ENCODE measurements at places on chromosomes 6 and 20.

GRCh38 chr6:21935561-21936028 is 342.0 kb downstream of the SOX4 start:
- DNase-seq, result no peak

GRCh38 chr6:110703010-110703905 is 112.0 kb downstream of the CDK19 start:
- no peak for DNase-seq

- no peak for DNase-seq
These were observed 720.6 kb downstream of the RFPL4B start for GRCh38 chr6:113067612-113068275.

DNA sequence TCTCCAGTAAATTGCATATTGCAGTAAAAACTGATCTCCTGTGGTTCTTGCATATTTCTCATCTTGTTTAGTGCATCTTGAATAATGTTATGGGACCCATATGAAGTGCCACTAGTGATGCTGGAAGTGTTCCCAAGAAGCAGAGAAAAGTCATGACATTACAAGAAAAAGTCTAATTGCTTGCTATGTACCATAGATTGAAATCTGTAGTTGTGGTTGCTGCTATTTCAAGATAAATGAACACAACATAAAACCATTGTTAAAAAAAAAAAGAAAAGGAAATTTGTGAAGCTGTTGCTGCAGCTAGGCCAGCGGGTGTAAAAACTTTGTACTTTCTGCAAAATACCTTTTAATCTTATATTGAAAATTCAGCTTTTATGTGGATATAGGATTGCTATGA is 304.5 kb downstream of the PHF3 start:
- no peak for DNase-seq

DNA sequence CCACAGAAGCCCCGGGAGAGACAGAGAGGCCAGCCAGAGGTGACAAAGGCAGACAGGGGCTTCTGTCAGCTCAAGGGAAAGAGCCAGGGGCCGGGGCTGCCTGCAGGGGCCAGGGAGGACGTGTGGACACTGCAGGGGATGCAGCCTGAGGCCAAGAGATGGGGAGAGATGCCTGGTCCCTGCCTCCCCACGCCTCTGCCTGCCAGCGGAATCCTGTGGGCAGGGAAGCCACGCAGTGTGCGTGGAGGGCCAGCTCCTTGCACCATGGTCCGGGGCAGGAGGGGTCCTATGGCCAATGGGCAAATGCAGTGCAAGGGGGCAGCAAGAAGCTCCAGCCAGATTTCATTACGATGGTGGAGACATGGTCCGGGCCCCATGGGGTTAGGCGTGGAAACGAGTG is 224.9 kb downstream of the CDH4 start:
- no peak for DNase-seq

- no peak for DNase-seq
These were observed 10.7 kb downstream of the PEDS1 start for GRCh38 chr20:50142812-50143211.

- DNase-seq, result peak; percentile 29
These were observed 31.1 kb downstream of the EPM2A start for GRCh38 chr6:145704143-145704781.

DNA sequence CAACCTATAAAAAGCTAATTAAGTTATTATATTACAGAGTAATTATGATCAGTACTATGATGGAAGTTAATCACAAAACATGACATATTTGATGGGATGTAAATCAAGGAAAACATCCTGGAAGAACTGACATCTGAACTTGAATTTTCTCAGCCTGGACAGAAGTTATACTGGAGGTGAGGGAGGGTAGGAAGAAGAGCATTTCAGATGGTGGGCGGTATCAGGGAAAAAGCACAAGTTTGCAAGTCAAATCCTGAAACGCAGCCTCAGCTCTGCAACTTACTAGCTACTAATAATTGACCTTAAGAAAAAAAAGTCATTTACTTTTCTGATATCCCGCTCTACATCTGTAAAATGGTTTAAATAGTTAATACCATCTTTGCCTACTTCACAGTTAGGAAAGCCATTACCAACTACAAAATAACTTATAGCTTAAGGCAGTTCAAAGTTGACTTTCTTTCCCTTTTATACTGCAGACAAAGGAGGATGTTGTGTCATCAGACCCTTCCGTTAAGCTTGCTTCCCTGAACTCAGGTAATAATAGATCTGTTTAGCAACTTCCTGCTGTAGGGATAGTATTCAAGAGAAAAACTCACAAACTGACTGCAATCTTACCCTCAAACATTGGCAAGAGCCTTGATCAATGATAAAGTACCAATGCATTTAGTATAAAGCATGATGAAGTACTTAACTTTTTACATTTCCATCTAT is 21.0 kb downstream of the NOL7 start:
- no peak for DNase-seq

DNA sequence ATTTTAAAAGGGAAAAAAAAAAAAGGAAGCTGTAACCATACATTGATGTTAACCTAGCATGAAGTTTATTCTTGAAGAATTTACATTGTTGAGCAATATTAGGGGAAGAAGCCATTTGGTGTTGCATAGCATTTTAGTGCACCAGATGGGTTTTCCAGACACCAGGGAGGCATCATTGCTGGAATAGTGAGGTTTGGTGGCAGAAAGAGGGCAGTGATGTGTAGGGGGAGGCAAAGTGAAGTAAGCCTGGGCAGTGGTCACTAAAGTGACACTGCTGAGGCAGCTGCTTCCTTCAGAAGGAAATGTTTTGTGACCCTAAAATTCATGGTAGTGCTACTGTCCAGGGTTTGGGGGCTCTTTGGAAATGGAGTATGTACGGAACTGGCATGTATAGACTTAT is 2.6 kb downstream of the TOMM6 start:
- DNase-seq, result no peak

- no peak for DNase-seq
These were observed 114.5 kb downstream of the SLC16A10 start for GRCh38 chr6:111201764-111202163.

DNA sequence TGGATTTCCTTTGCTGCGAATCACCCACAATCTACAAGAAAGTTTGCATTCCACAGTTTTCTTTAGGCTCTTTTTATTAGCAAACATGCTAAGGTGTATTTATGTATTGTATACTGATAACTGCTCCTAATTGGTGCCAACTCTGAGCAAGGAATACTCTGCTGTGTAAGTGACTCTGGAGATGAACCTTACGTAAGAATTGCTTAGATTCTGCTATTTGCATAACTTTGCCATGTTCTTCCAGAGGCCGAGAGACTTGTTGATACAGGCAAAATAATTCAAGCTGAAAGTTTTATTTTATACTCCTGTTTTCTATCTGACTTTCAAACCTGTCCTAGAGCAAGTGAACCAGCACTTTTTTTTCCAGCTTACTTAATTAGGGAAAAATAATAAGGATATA is 461.3 kb downstream of the GJA1 start:
- DNase-seq, result no peak

DNA sequence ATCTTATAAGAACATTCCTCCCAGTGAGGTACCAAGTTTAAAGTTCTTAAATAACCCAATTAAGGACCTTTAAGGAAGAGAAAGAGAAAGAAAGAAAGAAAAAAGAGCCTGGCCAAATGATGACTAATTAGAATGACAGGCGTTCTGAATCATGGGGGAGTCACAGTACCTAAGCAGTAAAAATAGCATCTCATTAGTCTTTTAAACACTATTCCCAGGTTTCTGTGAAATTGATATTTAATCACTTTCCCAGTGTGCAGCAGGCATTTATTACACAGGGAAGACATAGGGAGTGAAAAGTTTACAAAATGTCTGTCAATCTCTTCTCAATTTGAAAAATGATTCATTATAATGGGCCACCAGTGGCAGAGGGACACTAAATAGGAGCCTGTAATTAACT is 251.4 kb upstream of the MANEA start:
- no peak for DNase-seq

All from NCI-H2227 treated with DMSO at 0.1 percent for 48 hours (cell line).